ENCODE measurements at places on chromosomes 11 and 22.

- peak; percentile 68 for DNase-seq
Measured at GRCh38 chr22:45441138-45441537, 27.6 kb downstream of the RIBC2 start.

- DNase-seq, result no peak
Measured at GRCh38 chr11:44286911-44287310, 23.0 kb downstream of the ALX4 start.

- DNase-seq, result peak; percentile 67
Measured at GRCh38 chr11:32894149-32894827, 1.7 kb downstream of the QSER1 start.

GRCh38 chr22:20237480-20238440 lies 30.4 kb downstream of the RTN4R start:
- no peak for DNase-seq

DNA sequence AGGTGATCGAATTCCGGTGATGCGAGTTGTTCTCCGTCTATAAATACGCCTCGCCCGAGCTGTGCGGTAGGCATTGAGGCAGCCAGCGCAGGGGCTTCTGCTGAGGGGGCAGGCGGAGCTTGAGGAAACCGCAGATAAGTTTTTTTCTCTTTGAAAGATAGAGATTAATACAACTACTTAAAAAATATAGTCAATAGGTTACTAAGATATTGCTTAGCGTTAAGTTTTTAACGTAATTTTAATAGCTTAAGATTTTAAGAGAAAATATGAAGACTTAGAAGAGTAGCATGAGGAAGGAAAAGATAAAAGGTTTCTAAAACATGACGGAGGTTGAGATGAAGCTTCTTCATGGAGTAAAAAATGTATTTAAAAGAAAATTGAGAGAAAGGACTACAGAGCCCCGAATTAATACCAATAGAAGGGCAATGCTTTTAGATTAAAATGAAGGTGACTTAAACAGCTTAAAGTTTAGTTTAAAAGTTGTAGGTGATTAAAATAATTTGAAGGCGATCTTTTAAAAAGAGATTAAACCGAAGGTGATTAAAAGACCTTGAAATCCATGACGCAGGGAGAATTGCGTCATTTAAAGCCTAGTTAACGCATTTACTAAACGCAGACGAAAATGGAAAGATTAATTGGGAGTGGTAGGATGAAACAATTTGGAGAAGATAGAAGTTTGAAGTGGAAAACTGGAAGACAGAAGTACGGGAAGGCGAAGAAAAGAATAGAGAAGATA lies at the start of gene MALAT1:
TSS of gene MALAT1 (plus strand) at position 69 of the 736 bp plus-strand sequence.
- DNase-seq, result peak; percentile 93

GRCh38 chr11:93907901-93908300 lies 57.5 kb upstream of the VSTM5 start:
- no peak for DNase-seq

DNA sequence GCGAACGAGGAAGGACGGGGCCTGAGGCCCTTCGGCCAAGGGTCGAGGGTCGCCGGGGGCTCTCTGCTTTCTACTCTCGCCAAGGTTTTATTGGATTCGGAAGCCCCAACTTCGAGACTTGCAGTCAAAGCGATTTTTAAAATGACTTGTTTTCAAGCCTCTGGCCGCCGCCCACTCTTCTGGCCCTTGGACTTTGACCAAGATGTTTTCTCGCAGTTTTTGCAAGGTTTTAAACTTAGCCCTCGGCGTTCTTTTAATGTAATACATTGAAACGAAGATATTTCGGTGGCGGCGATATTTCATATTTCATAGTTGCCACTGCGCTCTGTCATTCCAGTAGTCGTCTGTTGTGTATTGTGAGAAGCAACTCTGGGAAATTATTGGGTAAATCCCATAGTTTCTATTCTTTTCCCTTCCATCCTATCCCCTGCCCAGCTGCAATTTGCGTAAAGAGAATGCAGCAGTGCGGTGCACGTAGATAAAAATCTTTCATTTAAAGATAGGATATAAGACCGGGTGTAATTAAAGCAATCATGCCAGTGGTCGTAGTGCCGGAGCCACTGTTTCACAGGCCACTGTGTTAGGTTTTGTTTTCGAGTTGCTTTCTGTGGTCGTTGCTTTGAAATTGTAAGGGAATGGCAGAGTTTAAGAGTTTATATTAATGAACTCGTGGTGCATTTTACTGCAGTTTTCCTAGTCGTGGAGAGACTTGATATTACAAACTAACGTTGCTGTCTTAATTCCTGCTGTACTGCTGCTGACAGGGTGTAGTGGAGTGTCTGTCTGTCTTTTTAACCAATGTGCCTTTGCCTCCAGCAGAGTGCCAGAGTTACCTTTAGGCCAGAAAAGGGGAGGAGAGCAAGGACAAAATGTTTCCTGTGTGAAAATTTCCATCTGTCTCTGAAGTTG lies 702 bp downstream of the BIRC2 start:
- DNase-seq, result peak; percentile 48

DNA sequence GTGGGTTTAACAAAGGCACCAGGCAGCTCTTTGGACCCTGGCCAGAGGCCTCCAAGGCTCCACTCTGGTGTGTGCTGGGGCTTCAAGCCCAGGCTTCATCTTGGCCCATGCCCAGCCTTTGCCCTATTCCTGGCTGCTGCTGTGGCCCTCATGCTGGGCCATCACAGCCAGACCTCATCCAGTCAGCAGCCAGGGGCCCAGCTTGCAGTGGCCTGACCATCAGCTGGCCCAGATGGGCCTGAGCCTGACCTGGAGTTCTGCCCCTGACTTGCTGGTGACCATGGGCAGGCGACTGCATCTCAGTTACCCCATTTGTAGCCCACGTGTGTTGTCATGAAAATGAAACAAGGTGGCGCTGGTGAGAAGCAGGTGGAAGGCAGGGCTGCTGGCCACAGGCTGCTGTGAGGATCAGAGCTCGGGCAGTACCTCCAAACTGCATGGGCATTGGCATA lies 76.1 kb downstream of the MED15 start:
- peak; percentile 10 for DNase-seq

DNA sequence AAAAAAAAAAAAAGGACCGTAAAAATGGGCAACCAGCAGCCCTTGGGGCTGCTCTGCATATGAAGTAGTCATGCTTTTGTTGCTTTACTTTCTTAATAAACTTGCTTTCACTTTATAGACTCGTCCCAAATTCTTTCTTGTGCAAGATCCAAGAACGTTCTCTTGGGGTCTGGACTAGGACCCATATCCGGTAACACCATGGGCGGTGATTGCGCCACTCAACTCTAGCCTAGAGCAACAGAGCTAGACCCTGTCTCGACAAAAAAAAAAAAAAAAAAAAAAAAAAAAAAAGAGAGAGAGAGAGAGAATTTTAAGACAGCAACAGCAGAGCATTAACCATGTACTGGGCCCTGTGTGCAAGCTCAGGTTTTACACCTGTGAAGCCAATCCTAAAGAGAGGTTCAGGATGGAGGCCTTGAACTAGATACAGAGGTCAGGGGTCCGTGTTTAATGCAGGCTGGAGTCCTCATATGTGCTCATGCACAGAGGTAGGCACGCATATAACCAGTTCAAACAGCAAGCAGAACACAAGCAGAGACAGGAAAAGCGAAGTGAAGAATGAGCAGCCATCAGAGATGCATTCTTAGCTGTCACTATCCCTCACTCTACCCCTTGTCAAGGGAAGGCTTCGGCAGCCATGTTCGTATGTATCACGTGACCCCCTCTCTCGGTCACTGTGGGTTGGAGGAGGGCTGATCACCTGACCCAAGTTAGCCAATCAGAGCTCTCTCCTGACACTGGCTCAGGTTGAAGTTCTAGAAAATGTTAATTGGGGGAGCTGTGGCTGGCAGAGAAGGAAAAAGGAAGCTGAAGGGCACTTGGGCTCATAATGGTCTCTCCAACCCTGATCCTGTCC lies 16.7 kb upstream of the SYT12 start:
- DNase-seq, result peak; percentile 50

DNA sequence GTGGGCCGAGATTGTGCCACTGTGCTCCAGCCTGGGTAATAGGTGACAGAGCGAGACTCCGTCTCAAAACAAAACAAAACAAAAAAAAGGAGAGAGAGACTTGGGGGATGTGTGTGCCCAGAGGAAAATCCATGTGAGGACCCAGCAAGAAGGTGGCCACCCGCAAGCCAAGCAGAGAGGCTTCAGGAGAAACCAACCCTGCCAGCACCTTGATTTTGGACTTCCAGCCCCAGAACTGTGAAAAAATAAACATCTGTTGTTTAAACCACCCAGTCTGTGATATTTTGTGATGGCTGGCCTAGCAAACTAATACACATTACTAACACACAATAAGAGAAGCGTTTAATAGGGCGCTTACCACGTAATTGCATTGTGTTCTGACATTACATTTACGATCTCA lies 21.2 kb downstream of the TXN2 start:
- DNase-seq, result no peak

- DNase-seq, result no peak
Measured at GRCh38 chr22:47504962-47505361, 742.5 kb downstream of the TBC1D22A start.

GRCh38 chr22:49286181-49286760 lies 541.4 kb downstream of the BRD1 start:
- no peak for DNase-seq

- DNase-seq, result no peak
Measured at GRCh38 chr22:32842486-32842885, 41.0 kb downstream of the TIMP3 start.

DNA sequence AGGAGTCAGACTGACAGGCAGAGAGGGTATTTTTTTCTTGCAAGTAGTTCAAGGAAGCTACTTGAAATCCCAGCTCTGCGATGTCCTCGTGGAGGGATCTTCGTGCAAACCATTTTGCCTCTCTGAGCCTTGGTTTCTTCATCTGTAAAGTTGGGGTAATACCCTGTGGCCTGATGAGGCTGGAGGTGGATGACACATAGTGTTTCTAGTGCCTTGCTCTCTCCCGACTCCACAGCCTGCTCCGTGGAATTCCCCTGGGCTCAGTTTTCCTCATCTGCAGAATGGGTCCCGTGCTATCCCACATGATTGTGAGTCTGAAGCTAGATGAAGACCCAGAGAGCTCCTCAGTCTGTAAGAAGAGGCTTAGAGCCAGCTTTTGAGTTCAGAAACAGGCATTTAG lies 32.7 kb downstream of the DAGLA start:
- no peak for DNase-seq

GRCh38 chr11:86183694-86184093 lies 60.9 kb upstream of the EED start:
- DNase-seq, result peak; percentile 31

GRCh38 chr11:67301951-67302516 lies 1.3 kb upstream of the SSH3 start:
- no peak for DNase-seq

DNA sequence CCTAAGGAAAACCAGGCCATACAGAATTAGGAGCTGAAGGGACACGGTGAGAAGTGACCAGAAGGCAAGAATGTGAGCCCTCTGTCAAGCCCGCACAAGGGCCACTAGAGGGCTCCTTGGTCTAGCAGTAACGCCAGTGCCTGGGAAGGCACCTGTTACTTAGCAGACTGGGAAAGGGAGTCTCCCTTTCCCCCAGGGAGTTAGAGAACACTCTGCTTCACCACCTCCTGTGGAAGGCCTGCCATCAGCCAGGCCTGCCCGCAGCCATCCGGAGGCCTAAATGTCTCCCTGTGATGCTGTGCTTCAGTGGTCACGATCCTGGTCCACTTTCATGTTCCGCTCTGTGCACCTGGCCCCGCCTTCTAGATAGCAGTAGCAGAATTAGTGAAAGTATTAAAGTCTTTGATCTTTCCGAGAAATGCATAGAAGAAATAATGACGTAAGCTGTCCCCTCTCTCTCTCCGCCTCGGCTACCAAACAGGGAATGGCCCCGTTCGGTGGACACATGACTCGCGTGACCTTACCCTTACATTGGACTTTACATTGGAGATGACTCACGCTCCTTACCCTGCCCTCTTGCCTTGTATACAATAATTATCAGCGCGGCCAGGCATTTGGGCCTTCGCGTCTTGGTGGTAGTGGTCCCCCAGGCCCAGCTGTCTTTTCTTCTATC lies 10.7 kb upstream of the GSTP1 start:
- peak; percentile 63 for DNase-seq

- DNase-seq, result no peak
Measured at GRCh38 chr11:46020084-46020599, 97.7 kb downstream of the LARGE2 start.

DNA sequence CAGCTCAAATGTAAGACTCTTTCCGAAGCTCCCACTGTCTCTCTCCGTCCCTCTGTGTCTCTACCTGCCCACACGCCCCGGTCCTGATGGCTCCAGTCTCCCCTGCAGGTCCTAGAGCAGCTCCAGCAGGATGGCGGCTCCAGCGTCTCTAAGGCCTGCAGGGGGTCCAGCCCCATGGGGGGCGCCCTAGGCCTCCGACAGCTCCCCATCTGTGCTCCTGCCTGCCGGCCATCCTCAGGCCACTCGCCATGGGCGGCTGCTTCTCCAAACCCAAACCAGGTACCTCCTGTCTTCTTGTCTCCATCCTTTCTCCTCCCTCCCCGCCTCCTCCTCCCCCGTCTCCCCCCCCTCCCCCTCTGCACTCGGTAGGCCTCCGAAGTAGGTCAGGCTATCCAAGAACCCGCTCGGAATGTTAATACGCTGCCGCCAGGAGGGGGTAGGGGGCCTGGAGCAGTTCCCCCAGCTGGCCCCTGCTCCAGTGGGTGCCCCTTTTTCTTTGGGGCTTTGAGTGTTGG lies 699 bp downstream of the AIFM3 start:
- no peak for DNase-seq

GRCh38 chr11:843818-844692 lies 1.4 kb downstream of the TSPAN4 start:
- DNase-seq, result no peak

GRCh38 chr11:60307507-60308195 lies 19.4 kb upstream of the MS4A6E start:
- DNase-seq, result no peak

DNA sequence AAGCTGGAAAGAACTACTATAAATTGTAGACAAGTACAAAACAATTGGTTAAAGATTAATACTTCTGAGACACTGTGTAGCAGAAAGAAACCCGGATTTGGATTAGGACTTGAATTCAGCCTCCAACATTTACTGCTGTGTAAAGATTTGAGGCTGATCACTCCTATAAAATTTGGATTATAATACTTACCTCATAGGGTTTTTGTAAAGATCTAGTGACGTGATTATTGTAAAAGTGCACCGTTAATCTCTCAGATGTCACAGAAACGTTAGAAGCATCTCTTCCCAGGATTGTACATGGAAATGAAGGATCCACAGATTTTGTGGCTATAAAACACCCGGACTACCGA lies 323 bp upstream of the HIKESHI start:
- no peak for DNase-seq

- no peak for DNase-seq
Measured at GRCh38 chr22:49236541-49237075, 591.1 kb downstream of the BRD1 start.

Data from MM.1S (cell line).